ENCODE measurements at places on chromosomes 4 and X.

- no peak for DNase-seq
These were observed 122.3 kb downstream of the UNC5C start for GRCh38 chr4:95426455-95426854.

DNA sequence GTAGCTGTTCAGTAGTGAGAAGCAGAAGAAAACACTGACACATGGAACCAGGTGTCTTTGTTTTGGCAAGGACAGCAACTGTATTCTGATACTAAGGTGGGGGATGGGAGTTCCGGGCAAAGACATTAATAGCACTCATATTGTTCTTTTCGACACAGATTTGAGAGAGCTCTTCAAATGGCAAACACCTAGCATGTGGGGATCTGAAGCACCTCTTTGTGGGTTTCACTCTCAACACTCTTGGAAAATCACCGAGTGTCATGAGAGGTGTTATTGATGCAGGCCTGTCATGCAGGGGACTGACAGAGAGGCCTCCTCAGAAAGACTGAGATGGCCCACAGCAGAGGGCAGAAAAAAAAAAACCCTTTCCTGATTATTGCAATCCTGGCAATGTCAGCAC, 228.4 kb upstream of the VCX start:
- DNase-seq, result no peak

DNA sequence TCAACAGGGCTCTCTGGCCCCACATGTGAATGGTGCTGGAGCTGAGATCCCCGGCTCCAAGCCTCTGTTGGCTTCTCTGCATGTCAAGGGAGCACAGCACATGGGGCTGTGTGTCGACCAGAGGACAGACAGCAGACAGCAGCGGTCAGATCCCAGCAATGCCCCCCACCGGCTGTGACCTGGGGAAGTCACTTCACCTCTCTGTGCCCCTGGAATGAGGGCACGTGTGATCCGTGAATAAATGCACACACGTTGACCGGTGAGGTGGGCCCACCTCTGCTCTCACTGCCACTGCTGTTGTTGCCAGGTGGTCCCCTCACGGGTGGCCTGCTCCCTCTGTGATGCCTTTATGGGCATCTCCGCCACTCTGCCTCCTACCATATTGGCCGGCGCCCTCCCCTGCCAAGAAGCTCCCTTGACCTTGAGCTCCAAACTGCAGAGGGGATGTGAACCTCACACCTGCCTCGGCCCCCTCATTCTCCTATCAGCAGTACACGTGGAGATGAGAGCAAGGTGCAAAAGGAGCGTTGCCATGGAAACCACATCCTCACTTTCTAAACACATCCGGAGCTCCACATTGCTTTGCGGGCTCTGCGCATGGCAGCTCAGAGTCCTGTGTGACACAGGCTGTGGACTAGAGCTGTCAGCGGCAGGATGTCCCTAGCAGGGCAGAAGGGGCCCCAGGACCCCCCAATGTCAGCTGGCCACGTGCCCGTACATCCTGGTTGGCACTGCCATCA, 75.4 kb downstream of the ABLIM2 start:
- no peak for DNase-seq

DNA sequence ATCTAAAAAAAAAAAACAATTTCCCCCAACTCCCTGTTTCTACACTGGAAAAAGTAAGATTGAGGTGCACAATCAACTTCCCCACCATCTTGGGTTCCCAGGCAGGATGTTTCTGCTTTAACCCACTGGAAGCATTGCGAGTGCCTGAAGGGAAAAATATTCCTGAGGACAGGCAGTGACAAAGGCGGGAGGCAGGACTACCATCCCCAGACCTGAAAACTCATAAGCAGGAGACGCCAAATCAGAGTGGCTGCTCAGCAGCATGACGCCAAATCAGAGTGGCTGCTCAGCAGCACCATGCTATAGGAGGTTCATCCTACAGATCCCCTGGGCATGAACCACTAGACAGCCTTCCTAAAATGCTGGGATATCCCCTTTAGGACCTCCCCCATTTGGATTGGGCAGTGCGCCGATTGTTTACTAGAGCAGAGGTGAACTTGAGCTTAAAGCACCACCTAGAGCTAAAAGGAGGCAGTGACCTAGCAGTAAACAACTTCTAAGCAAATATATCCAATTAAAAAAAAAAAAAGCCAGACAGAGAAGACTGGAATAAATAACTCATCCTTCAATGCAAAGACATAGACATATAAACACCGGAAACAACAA, 35.0 kb upstream of the GK start:
- no peak for DNase-seq

DNA sequence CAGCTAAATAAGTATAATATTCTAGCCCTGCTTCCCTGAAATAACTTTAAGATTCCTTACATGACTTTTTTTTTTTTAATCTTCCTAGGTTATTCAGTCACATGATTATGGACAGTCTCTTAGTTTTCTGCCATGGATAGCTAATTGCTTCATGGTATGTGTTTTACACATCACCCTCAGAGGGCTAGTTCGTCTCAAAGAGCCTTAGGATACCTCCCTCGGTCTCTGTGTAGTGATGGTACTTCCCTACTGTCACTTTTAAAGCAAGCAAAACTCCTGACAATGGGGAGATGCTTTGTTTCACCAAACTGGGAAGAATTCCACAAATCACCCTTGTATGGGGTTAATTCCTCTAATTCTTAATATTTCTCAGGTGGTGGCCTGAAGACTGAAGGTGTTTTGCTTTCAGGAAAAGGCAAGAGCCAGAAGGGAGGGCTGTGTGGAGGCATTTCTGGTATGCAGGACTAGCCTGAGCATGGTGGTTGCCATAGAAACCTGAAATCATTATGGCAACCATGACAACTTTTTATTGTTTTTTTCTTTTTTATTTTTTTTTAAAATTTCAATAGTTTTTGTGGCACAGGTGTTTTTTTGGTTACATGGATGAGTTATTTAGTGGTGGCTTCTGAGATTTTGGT, 70.4 kb downstream of the BEX3 start:
- DNase-seq, result no peak

GRCh38 chrX:34956916-34957315, 14.3 kb downstream of the FAM47B start:
- no peak for DNase-seq

GRCh38 chrX:118583781-118584180, 88.2 kb downstream of the DOCK11 start:
- DNase-seq, result no peak

- no peak for DNase-seq
These were observed 12.8 kb upstream of the GUCY1B1 start for GRCh38 chr4:155745984-155746383.

GRCh38 chrX:17226736-17227135, 148.3 kb upstream of the NHS start:
- no peak for DNase-seq

DNA sequence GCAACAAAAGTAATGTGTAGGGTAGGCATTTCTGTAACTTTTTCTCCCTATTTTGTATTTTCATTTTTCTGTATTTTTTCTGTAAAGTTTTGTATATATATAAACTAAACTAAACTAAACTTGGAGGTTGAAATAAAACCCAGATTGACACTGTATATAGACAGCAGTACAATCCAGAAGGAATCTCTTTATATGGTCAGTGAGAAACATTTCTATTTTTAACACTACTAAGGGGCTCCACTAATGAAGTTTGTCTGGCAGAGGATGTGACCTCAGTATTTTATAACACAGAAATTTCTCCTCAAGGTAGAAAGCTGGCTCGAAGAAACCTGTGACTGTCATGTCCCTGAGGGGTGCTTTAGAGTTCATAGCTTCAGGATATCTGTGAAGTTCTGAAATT, 959.2 kb downstream of the ADGRL3 start:
- no peak for DNase-seq

DNA sequence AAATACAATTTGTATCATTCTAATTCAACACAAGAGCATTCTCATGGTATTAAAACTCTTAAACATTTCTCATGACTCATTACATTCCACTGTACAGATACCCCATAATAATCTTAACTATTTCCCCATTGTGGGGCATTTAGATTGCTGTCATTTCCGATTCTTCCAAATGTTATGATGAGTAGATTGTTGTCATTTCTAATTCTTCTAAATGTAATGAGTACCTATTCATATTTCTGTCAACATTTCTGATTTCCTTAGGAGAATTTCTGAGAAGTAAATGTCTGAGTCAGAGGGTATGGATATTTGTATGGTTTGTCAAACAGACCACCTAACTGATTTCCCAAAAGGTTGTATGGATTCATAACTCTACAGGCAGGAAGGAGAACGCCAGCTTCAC, 8.3 kb downstream of the S100G start:
- no peak for DNase-seq

GRCh38 chr4:144171697-144172096, 31.2 kb upstream of the GYPA start:
- DNase-seq, result no peak

DNA sequence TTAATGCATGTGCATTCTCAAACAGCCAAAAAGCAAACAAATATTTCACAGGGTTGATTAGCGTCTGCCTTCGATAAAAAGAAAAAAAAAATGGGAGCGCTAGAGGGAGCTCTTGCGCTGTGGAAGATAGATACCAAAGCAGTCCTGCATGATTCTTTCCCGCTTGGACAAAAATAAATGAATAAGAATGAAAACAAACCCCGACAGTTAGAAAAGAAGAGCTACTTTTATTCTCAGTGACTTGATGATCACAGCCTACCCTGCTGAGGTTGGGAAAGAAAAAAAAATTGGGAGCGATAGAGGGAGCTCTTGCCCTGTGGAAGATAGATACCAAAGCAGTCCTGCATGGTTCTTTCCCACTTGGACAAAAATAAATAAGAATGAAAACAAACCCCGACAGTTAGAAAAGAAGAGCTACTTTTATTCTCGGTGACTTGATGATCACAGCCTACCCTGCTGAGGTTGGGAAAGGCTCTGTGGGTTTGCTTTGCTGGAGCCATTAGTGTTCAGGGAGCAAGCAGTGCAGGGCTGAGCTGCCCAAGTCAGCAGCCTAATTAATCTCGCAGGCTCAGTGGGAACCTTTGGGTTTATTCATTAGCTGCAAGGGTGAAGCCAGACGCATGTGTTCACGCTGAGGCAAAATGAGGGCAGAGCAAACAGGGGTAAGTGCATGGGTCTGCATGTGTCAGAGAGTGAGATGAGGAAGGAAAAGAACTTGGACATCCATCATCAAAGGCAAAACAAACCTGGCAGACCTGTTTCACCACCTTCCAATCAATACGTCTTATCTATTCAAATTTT, 249.3 kb upstream of the PRKX start:
- no peak for DNase-seq

GRCh38 chr4:96677499-96677898, 837.6 kb downstream of the PDHA2 start:
- no peak for DNase-seq

DNA sequence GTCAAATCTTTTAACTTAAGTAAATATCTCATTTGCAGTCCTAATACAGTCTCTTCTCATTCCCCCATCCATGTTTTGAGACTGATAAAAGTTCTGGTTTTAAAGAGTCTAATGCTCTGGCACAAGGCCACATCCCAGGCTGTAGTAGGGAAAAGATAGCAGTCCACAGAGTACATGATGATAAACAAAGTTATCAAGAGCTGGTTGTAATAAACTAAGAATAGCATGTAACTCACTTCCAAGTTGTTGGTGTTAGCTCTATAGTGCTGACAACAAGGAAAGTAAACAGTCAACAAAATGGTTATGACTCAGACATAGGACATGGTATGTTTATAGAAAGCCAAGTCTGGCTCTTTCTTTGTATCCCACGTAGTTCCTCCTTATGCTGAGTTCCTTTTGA, 21.8 kb upstream of the AREG start:
- no peak for DNase-seq

DNA sequence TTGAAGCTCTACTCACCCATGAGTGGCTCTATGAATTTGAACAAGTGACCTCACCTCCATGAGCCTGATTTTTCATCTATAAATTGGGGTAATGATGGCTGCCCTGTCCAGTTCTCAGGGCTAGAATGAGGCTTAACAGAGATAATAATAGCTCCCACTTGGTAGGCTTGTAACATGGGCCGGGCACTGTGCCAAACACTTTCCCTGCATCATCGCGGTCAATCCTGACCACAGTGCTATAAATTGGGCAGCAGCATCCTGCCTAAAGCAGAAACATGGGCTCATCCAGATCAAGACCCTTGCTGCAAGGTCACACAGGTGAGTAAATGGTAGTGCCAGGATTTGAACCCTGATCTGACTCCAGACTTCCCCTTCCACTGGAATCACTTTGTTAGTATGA, 12.8 kb downstream of the APLN start:
- no peak for DNase-seq

GRCh38 chr4:109947457-109947856, 34.8 kb downstream of the EGF start:
- no peak for DNase-seq

DNA sequence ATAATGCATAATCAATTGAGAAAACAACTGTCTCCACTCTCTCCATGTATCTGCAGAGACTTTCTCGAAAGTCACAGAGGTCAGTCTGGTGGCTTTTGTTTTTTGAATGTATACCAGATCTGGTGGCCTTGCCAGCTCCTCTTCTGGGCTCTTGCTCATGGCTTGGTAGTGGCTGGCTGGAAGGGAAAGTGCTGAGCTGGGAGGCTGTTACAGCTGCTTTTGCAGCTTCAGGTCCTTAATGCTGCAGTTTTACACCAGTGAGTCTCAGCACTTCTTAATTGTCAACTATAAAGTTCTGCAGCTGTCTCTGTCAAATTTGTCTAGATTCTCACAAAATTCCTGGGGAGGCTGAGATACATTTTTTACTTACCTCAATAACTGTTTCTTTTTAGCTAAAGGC, 390.0 kb downstream of the GRXCR1 start:
- DNase-seq, result no peak

GRCh38 chr4:1826531-1827350, 29.2 kb downstream of the LETM1 start:
- no peak for DNase-seq

DNA sequence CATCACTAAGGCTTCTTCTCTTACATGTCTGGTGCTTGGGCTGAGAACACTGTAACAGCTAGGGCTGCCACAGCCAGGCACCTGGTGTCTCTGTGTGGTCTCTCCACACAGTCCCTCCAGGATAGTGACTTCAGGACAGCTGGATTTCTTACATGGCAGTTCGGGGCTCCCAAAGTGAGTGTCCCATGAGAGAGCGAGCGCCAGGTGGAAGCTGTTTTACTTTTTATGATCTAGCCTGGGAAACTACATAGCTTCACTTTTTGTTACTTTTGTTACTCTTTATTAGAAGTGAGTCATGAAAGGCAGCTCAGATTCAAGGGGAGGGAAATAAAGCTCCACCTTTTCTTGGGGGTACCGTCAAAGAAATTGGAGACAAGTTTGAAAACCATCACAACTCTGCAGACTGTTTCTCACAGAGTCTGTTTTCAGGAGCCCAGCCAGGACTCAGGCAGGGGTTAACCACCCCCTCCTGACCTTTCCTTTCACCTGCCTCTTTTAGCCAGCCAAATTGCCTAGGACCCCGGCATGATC, 373.0 kb downstream of the MID1IP1 start:
- no peak for DNase-seq

DNA sequence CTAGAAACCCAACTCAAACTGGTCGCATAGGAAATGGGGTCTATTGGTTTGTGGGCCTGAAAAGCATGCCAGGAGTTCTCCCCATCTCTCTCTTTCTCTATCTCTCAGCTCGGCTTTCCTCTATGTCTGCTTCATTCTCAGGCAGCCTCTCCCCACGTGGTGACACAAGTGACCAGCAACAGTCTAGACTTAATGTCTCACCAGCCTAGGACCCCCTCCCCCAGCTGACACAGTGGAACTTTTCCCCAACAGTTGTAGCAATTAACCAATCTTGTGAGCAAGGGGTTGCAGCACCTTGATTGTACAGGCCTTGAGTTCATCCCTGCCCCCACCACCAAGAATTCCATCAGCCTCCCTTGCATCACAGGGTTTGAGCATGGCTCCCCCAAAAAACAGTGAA, 159.8 kb upstream of the KIT start:
- DNase-seq, result no peak

Data from skin of body (tissue), 3 donors.